ENCODE measurements at places on chromosomes 5 and 9. TPM values are rescaled to one million over a fixed set of nuclear protein-coding genes. Genes with fewer than 3 reads are reported as not detected.

- peak; percentile 75 for DNase-seq
Observed at GRCh38 chr5:93800988-93801811, 59.8 kb upstream of the POU5F2 start.

DNA sequence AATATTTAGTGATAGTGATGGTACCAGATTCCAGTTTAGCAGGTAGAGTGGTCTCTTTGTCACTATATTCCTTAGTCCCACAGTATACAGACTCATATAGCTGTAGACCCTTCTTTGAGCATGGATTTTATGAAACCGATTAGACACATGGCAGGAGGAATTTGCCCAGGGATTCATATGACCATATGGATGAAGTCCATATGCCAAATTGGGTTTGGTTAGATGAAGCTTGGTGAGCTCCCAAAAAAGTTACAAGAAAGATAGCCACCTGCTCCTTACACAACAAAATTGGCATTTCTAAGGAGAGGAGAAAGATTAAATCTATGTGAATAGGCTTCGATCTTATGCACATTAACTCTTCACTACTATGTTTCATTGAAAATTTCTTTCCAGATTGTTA lies 211.4 kb downstream of the CWC27 start:
- DNase-seq, result no peak

GRCh38 chr5:124352312-124352711 lies 394.1 kb downstream of the ZNF608 start:
- DNase-seq, result no peak

GRCh38 chr9:89455356-89455824 lies 42.5 kb downstream of the SEMA4D start:
- peak; percentile 82 for DNase-seq

GRCh38 chr9:126171641-126172040 lies 155.0 kb upstream of the MVB12B start:
- DNase-seq, result peak; percentile 41

ADAMTS12 gene
- not detected for total RNA-seq

- no peak for DNase-seq
Observed at GRCh38 chr5:176503496-176503895, 33.7 kb downstream of the RNF44 start.

ADAMTSL2 gene
- not detected for total RNA-seq

GRCh38 chr5:139383275-139383992 lies at the start of gene SLC23A1:
SLC23A1 (minus strand) TSS chr5:139383297; CDS start chr5:139383253, 44 bp downstream.
- DNase-seq, result no peak

ANKRD18B gene
- 0.65 TPM for total RNA-seq

TNFSF8 gene
- total RNA-seq, result 148 TPM

HAVCR1 gene
- total RNA-seq, result 2.2 TPM

- no peak for DNase-seq
Observed at GRCh38 chr9:116204252-116204882, 50.8 kb downstream of the PAPPA start.

GRCh38 chr5:3251784-3252183 lies 343.8 kb upstream of the IRX1 start:
- DNase-seq, result no peak

DNA sequence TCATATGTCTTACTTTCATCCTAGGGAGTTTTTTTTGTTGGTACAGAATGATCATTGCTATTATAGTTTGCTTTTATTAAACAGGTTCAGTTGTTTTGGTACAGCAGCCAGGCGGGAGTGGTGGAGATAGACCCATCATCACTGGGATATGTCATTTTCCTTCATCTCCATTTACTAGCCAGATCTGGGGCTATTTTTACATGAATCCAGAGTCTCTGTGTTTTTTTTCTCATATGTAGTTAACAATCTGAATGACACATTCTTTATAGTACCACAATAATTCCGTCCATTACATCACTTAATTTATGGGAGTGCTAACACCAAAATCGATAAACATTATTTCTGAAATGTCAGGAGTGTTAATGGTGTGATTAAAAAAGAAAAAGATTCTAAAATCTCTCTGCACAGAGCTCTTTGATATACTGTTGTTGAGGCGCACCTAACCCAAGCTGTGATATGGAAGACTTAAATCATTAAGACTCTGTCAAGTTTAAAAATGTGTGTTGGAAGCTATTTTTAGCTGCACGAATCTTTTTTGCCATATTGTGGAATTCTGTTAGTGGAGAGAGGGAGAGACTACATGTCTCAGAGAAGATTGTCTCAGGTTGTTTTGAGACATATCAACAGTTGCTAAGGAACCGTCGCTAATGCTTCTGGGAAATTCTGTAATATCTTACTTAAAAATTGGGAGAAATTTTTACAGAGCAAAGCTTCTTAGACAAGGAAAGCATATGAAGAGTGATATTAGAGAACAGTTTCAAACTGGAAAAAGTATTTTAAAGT lies 59.6 kb downstream of the RPS23 start:
- no peak for DNase-seq

C7 gene
- not detected for total RNA-seq

PCDHA11 gene
- total RNA-seq, result not detected

CD180 gene
- 0.26 TPM for total RNA-seq

DNA sequence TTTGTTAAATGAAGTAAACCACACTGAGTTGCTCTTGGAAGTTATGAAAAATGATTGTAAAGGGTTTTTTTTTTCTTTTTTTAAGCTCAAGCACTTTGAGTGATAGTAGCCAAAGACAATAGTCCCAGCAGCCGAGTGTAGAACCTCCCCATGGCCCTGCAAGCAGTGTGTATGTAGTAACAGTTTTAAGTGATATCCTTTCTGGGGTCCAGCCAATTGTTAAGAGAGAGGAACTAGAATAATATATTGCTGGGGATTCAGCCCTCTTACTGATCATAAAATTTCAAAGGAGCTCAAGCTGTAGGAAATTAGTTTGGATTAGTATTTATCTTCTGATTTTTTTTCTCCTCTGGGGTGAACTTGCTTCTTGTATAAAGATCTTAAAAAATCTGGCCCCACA lies 43.2 kb downstream of the NPR3 start:
- no peak for DNase-seq

DNA sequence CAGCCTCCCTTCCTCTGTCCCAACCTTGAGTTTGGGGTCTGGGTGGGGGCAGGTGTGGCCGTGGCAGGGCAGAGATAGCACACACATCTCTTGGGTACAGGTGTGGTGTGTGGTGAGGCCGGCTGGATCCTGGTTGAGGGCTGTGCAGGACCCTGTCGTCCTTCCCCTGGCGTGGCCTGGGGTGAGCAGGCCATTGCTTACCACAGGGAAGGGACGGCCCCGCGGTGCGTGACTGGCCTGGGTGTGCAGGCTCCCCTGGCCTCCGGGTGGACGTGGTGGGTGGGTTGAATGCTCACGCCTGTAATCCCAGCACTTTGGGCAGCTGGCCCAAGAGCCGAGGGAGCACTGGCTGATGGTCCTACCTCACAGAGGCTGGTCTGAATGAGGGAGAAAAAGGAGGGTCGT lies 1.2 kb downstream of the ARRDC1 start:
- no peak for DNase-seq

PKN3 gene
- total RNA-seq, result 24.3 TPM

GRCh38 chr5:54558362-54558761 lies 40.8 kb downstream of the SNX18 start:
- no peak for DNase-seq

DNA sequence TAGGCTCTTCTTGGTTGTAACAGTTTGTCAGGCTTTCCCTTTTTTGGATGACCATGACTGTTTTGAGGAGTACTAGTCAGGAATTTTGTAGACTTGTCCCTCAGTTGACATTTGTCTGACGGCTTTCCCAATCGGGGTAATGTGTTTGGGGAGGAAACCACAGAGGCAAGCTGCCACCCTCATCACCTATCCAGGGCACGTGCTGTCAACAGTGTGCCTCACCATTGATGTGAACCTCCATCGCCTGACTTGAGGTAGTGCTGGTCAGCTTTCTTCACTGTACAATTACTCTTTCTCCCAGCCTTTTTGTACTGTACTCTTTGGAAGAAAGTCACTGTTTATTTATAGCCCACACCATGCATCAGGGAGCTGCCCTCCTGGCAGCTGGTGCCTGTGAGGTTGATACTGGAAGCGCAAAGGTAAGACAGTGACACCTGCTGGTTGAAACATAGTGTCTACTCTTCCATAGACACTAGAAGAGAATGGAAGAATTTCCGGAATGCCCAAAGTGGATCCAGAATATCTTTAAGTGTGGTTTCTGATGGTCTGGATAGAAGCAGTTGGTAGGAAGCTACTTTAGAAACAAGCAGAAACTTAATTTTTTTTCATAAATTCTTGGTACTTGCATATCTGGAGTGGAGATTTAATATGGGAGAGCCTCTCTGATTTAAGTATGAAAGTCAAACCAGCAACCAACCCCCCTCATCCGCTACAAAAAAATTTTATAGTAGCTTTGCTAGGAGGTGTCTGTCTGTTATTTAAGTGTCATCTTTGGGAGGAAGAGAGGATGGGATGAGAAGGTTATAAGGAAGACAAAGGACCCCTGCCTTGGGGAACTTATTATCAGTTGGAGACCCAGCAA lies 69.3 kb downstream of the SNX30 start:
- DNase-seq, result peak; percentile 70

DNA sequence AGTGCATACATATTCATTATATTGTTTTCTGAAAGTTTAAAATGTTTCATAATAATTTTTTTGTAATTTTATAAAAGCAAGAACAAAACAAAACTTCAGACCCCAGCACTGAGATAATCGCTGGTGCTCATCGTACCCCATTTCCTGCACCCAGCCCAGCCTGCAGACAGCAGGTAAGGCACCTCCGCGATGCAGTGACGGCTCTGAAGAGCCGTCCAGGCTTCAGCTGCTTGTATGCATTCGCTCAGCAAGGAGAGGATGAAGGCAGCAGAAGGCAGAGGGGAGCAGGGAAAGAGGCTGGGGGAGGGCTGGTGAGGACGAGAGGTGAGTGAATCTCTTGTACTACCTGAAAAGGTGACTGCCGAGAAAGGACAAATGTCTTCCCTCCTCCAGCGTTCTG lies 153.5 kb downstream of the TTLL11 start:
- DNase-seq, result no peak

- DNase-seq, result no peak
Observed at GRCh38 chr9:130023144-130023787, 19.7 kb downstream of the FNBP1 start.

CCDC152 gene
- total RNA-seq, result 6.6 TPM

- no peak for DNase-seq
Observed at GRCh38 chr5:57504357-57504756, 21.7 kb upstream of the ACTBL2 start.

ZSWIM6 gene
- 7.9 TPM for total RNA-seq

GRCh38 chr5:129609710-129610109 lies 138.2 kb upstream of the MINAR2 start:
- DNase-seq, result no peak

All from activated CD4-positive, alpha-beta T cell treated with anti-CD3 and anti-CD28 coated beads, Interleukin-2, amount 10 ng/mL, durations not matched to agents 24 days and 14 days (primary cell).